ENCODE measurements at places on chromosomes 1 and 21.

- no peak for DNase-seq
Observed at GRCh38 chr1:39590546-39590945, 14.0 kb upstream of the PABPC4 start.

DNA sequence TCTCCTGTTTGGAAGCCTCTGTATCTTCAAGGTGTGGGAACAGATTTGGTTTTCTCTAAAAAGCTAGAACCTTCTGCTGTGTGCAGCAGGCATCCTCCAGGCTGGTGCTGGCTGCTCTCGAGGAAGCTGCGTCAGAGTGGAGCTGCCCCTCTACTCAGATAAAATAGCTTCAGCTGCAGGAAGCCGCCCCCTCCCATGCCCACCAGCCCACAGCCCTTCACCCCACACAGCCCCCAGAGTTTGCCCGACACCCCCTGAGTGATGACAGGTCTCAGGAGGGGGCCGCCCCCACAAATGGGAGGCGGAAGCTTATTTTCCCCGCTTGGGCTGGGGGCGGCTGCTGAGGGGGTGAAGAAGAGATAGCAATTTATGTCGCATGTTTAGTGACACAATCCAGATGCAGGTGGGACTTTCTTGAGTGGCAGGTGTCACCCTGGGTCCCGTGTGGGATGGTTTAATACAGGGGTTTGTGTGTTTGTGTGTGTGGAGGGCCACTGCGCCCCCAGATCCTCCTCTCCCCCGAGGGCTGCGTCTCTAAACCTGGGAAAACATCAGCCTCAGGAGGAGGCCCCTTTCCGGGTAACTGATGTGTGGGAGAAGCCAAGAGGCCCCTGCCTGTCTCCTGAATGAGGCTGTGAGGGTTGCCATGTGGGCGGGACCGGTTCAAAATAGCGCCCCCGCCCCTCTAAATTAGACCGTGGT is 55.4 kb downstream of the STUM start:
- DNase-seq: no peak

DNA sequence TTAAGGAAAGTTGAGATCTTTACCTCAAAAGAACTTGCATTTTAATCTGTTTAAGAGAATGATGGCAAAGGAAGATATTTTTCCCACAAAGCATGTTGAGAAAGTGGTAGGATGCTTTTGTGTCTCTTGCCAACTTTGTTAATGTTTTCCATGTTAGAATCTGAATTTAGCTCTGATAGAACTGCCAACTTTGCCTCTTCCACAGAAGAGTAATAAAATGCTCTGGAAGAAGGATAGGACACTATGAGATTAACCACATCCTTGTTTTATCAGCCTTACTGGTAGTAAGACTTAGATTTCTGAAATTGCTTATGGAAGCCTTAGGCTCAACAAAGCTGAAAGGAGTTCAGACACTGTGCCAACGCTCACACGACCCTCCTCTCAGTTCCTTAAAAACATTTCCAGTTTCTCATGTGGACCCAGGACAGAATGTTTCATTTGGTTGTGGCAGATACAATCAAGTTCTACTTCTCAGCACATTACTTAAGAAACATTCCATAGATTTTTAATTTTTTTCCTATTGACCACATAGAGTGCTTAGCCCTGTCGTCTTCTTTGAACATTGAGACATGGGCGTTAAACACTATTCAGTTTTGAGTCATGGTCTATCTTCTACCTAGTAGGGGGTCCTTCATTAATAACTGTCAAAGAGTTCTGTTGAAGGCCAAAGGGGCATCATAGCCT is 59.0 kb downstream of the MTR start:
- DNase-seq: no peak

DNA sequence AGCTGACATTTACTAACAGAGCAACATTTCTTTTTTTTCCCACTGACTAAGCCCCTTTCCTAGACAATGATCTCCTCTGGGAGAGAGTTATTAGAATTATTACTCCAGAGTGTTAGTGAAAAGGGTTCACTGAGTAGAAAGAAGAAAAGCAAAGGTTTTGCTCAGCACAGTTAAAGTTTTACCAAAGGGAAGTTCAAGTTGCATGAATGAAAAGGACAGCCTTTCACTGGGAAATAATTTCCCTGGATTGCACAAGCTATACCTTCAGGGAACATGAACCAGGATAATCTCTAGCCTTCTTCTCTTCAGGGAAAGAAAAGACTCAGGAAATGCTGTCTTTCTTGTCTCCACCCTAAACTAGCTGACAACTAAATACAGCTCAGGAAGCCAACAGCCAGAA is 71.4 kb upstream of the ESRRG start:
- no peak for DNase-seq

GRCh38 chr1:229258031-229258756 is 12.7 kb upstream of the RAB4A start:
- no peak for DNase-seq

DNA sequence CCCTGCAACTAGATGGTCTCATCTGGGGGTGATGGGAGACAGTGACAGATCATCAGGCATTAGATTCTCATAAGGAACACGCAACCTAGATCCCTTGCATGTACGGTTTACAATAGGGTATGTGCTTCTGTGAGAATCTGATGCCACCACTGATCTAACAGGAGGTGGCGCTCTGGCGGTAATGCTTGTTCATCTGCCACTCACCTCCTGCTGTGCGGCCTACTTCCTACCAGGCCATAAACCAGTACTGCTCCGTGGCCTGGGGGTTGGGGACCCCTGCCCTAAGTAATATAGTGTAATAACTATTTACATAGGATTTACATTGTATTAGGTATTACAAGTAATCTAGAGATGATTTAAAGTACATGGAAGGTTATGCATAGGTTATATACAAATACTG is 134.9 kb downstream of the CLEC20A start:
- DNase-seq: no peak

DNA sequence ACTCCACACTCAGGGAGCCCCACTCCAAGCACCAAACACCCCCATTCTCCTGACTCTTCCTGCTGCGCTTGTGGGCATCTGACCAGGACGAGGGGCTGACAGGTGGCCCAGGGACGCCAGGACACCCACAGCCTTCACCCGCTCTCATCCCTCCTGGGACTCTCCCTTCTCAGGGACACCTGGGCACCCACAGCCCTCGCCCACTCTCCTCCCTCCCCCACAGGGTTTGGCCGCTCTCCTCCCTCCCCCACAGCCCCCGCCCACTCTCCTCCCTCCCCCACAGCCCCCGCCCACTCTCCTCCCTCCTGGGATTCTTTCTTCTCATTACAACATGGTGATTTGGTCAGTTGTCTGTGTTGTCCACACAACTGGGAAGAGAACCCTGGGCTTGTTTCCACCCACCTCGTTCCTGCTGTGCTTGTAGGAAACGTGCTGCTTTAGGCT is 43.4 kb downstream of the PRDM15 start:
- no peak for DNase-seq

DNA sequence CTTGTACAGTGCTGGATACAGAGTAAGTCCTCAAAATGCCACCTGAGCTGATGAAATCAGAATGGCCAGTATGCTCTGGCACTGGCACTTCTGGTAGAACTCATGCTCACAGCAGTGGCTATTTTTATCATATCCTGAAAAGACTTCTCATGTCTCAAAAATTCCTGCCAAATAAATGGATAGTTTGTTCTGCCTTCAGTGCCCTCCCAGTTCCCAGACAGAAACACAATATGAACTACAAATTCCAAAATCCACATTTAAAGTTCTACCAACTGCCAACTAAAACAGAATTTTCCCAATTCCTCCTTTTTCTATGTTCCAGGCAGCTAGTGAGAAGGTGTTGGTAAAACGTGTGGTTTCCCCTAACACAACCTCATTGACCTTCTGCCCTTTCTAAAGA is 51.4 kb upstream of the RGS1 start:
- DNase-seq: no peak

- DNase-seq: no peak
Observed at GRCh38 chr1:196856053-196856452, 31.8 kb upstream of the CFHR4 start.

All from NCI-H1436 treated with DMSO at 0.1 percent for 48 hours (cell line).